Effector memory CD4-positive, alpha-beta T cell (primary cell): ENCODE measurements at places on chromosomes 3 and 15.

DNA sequence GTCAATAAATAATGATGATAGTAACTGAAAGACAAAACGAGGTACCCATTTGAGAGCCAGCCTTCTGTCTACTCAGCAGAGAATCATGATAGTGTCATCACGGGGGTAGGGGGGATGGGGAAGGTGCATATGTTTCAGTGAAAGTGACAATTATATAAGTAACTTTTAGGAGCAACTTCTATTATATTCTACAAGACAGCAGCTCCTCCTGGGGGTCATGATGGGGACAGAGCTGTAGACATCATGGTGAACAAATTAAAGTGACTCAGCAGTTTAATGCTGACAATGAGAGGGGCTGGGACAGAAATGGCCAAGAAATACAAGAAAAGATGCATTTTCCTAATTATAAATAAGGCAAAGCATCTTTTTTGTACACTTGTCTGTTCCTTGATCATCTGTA lies 11.8 kb downstream of the CAPN3 start:
- no peaks in the 10 kb centered on the region for H3K36me3 ChIP-seq
- no peaks in the 10 kb centered on the region for H3K4me1 ChIP-seq
- no peaks in the 10 kb centered on the region for H3K27me3 ChIP-seq
- H3K27ac ChIP-seq: no peak overlapping the region

- no peaks in the 10 kb centered on the region for H3K36me3 ChIP-seq
- DNase-seq: no peak
- H3K4me1 ChIP-seq: no peaks in the 10 kb centered on the region
- H3K27ac ChIP-seq: no peak overlapping the region
- no peaks in the 10 kb centered on the region for H3K27me3 ChIP-seq
- H3K4me3 ChIP-seq: no peak overlapping the region
Observed at GRCh38 chr3:136535906-136536305, 216.3 kb downstream of the STAG1 start.

- H3K36me3 ChIP-seq: no peaks in the 10 kb centered on the region
- DNase-seq: no peak
- no peaks in the 10 kb centered on the region for H3K27me3 ChIP-seq
- H3K4me1 ChIP-seq: no peaks in the 10 kb centered on the region
- no peak overlapping the region for H3K4me3 ChIP-seq
- H3K27ac ChIP-seq: no peak overlapping the region
Observed at GRCh38 chr15:95417761-95418160, 912.7 kb upstream of the NR2F2 start.

- H3K36me3 ChIP-seq: no peaks in the 10 kb centered on the region
- H3K4me3 ChIP-seq: no peak overlapping the region
- H3K27me3 ChIP-seq: no peaks in the 10 kb centered on the region
- no peak overlapping the region for H3K27ac ChIP-seq
- H3K4me1 ChIP-seq: no peaks in the 10 kb centered on the region
- DNase-seq: no peak
Observed at GRCh38 chr3:177764377-177764912, 567.2 kb upstream of the TBL1XR1 start.

- no peaks in the 10 kb centered on the region for H3K4me1 ChIP-seq
- no peak overlapping the region for H3K27ac ChIP-seq
- H3K4me3 ChIP-seq: no peak overlapping the region
- DNase-seq: no peak
- H3K36me3 ChIP-seq: no peaks in the 10 kb centered on the region
Observed at GRCh38 chr3:60424034-60424433, 827.2 kb downstream of the FHIT start.

DNA sequence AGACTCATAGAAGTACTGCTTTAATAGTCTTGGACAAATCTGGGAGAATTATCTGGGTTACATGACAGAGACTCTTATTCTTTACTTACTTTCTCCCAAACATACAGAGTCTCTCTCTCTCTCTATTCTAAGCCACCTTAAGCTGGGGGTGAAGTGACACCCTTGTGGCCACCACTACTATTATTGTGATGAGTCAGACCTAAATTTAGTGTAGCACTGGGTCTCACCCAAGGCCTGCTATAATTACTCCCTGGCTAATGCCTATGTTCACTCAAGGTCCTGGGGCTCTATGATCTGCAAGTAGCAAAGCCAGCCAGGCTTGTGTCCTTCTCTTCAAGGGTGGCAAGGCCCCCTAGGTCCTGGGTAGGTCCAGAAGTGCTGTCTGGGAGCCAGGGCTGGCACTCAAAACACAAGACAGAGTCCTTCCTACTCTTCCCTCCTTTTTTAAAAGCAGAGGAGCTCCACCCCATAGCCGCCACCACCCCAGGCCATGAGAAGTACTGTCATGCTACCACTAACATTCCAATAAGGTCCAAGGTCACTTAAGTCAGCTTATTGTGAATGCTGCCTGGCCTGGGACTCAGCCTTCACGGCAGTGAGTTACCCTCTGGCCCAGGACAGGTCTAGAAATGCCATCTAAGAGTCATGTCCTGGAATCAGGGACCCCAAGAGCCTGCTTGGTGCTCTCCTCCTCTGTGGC lies 183.6 kb downstream of the POLQ start:
- no peaks in the 10 kb centered on the region for H3K4me1 ChIP-seq
- H3K27ac ChIP-seq: no peak overlapping the region
- H3K36me3 ChIP-seq: no peaks in the 10 kb centered on the region
- DNase-seq: no peak
- no peak overlapping the region for H3K4me3 ChIP-seq

GRCh38 chr3:127457546-127458145 lies 132.9 kb downstream of the TPRA1 start:
- no peak overlapping the region for H3K27ac ChIP-seq
- H3K36me3 ChIP-seq: no peaks in the 10 kb centered on the region
- no peak overlapping the region for H3K4me3 ChIP-seq
- no peak for DNase-seq

DNA sequence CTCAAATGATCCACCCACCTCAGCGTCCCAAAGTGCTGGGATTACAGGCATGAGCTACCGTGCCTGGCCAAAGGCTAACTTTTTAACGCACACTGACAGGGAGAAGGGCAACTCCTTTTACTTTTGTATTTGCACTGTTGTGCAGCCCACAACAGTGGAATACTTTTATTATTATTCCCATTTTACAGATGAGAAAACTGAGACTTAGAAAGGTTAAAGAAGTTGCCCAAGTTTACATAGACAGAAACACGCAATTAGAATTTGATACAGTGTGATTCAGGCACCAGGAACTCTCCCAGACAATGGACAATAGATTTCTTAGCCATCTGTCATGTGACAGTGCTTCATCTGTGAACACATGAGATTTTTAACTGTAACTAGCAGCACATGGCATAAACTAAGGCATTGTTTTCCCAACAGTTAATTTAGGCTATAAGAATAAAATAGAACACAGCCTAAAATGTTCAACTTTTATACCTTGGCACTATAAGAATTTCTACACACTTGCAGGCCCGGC lies 18.8 kb downstream of the STAG1 start:
- H3K4me1 ChIP-seq: peaks cover 22% of the 10 kb centered on the region
- H3K27ac ChIP-seq: no peak overlapping the region
- DNase-seq: no peak
- no peaks in the 10 kb centered on the region for H3K36me3 ChIP-seq
- no peaks in the 10 kb centered on the region for H3K27me3 ChIP-seq
- H3K4me3 ChIP-seq: no peak overlapping the region

DNA sequence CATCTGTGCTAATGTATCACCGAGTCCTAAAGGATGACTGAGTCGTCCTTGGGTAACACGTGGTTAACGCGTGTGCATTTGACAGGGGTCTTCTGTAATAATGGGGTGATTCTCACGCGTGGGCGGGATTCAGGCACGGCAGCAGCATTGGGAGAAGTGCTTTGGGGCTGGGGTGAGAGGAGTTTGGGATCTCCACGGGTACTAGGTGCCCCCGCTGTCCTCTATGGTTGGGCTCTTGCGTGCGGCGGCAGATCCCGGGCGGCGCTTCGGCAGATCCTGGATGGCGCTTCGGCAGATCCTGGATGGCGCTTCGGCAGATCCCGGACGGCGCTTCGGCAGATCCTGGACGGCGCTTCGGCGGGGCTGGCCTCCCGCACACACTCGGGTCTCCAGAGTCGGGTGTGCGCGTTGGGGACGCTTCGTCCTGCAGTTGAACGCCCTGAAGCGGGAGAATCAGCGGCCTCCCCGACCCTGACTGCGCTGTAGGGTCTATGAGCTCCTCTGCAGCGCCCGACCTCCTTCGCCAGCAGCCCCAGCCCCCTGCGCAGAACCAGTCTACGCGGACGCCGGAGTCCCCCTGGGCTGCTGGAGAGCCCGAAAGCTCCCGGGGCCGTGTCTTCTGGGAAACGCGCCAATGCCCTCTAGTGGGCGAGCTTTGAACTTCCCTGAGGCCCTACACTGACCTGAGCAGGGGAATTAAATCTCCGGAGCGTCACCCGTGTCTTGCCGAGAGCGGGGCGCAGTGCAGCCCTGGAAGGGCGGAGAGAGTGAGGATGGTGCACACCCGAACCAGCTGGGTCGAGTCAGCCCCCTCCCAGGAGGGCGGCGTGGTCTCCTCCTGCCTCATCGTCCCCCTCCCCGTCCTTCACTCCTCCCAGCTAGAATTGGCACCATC lies 48.1 kb upstream of the EPHB3 start:
- DNase-seq: peak; percentile 63
- H3K27ac ChIP-seq: no peak overlapping the region
- peaks cover 17% of the 10 kb centered on the region for H3K27me3 ChIP-seq
- H3K36me3 ChIP-seq: no peaks in the 10 kb centered on the region
- H3K4me1 ChIP-seq: peaks cover 10% of the 10 kb centered on the region
- H3K4me3 ChIP-seq: peak overlapping the region; percentile 45

DNA sequence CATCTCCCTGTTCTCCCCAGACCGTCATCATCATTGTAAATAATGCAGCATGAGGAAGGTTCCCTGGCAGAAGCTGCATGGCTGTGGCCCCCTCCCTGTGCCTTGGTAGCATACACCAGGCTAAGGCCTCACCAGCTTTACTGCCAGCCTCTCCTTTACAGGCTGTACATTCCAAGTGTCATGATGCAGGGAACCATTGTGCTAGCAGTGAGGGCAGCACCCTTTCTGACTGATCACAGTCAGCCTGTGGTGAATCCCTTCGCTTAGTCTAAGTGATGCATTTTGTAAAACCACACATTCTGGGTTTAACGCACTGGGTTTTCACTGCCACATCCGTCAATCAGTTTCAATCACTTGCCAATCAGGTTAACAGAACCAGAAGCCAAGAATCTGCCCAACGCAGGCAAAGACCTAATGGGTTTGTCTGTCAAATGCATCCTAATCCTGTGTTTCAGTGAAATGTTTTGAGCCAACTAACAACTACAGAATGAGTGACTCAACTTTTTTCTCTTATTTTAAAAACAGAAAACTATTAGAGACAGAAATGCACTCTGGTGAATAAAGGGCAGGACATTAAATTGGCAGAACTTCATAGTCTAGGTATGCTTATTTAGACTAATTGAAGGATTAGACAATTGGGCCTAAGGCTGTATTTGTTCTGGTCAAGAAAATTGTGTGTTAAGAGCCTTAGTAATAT lies 225.9 kb upstream of the DPH6 start:
- no peaks in the 10 kb centered on the region for H3K36me3 ChIP-seq
- H3K27ac ChIP-seq: no peak overlapping the region
- DNase-seq: no peak
- H3K27me3 ChIP-seq: no peaks in the 10 kb centered on the region
- no peaks in the 10 kb centered on the region for H3K4me1 ChIP-seq

- no peak for DNase-seq
- H3K4me1 ChIP-seq: no peaks in the 10 kb centered on the region
- H3K4me3 ChIP-seq: no peak overlapping the region
- H3K27me3 ChIP-seq: no peaks in the 10 kb centered on the region
Observed at GRCh38 chr3:77324105-77324504, 284.2 kb downstream of the ROBO2 start.

- no peak overlapping the region for H3K27ac ChIP-seq
- H3K4me3 ChIP-seq: no peak overlapping the region
- no peaks in the 10 kb centered on the region for H3K36me3 ChIP-seq
- no peaks in the 10 kb centered on the region for H3K27me3 ChIP-seq
Observed at GRCh38 chr3:16203671-16204629, 29.5 kb downstream of the GALNT15 start.

- H3K4me1 ChIP-seq: peaks cover 27% of the 10 kb centered on the region
- no peak overlapping the region for H3K4me3 ChIP-seq
- H3K27me3 ChIP-seq: no peaks in the 10 kb centered on the region
- DNase-seq: no peak
- H3K36me3 ChIP-seq: no peaks in the 10 kb centered on the region
- H3K27ac ChIP-seq: no peak overlapping the region
Observed at GRCh38 chr3:171454041-171454440, 6.2 kb downstream of the TNIK start.

- no peaks in the 10 kb centered on the region for H3K4me1 ChIP-seq
- no peak for DNase-seq
- no peak overlapping the region for H3K4me3 ChIP-seq
- H3K27me3 ChIP-seq: no peaks in the 10 kb centered on the region
Observed at GRCh38 chr3:120568598-120568997, 27.5 kb upstream of the NDUFB4 start.

- H3K27ac ChIP-seq: no peak overlapping the region
- no peaks in the 10 kb centered on the region for H3K36me3 ChIP-seq
- DNase-seq: no peak
- H3K4me1 ChIP-seq: no peaks in the 10 kb centered on the region
- no peak overlapping the region for H3K4me3 ChIP-seq
Observed at GRCh38 chr3:133938770-133939462, 43.2 kb upstream of the RAB6B start.

- H3K36me3 ChIP-seq: no peaks in the 10 kb centered on the region
- H3K4me3 ChIP-seq: no peak overlapping the region
- H3K27me3 ChIP-seq: peaks cover 13% of the 10 kb centered on the region
Observed at GRCh38 chr3:170584585-170585007, 1.3 kb downstream of the SLC7A14 start.

GRCh38 chr15:27635916-27636315 lies 463.2 kb downstream of the OCA2 start:
- DNase-seq: no peak
- H3K4me3 ChIP-seq: no peak overlapping the region
- H3K27ac ChIP-seq: no peak overlapping the region
- H3K36me3 ChIP-seq: no peaks in the 10 kb centered on the region
- H3K4me1 ChIP-seq: no peaks in the 10 kb centered on the region
- no peaks in the 10 kb centered on the region for H3K27me3 ChIP-seq

DNA sequence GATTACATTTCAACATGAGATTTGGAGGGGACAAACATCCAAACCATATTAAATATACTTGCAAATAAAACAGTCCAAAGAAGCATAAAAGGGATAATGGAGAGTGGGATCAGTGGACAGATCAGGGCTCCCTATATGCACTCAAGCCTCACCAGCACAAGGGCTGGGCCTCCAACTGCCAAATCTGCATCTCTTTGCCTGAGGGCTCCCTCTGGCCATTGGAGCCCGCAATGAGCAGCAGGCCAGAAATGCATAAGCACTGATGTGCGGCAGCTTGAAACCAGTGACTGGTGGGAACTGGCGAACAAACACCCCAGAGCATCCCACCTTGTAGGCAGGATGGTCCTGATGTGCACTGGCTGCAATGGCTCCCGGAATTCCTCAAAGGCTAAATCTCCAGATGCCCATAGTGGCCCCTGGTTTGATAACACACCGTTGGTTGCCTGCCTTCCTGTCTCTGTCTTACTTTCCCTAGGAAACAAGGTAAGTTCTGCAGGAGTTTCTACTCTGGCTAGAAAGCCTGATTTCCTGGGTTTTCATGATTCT lies 55.9 kb upstream of the POMGNT2 start:
- H3K4me1 ChIP-seq: peaks cover 16% of the 10 kb centered on the region
- H3K4me3 ChIP-seq: no peak overlapping the region
- H3K27me3 ChIP-seq: no peaks in the 10 kb centered on the region
- no peak for DNase-seq

GRCh38 chr15:62858343-62858742 lies 184.2 kb upstream of the TPM1 start:
- DNase-seq: no peak
- no peaks in the 10 kb centered on the region for H3K4me1 ChIP-seq
- no peaks in the 10 kb centered on the region for H3K27me3 ChIP-seq
- H3K36me3 ChIP-seq: no peaks in the 10 kb centered on the region
- no peak overlapping the region for H3K4me3 ChIP-seq
